Cardiac fibroblast (primary cell): ENCODE measurements at places on chromosomes 3 and 15.

DNA sequence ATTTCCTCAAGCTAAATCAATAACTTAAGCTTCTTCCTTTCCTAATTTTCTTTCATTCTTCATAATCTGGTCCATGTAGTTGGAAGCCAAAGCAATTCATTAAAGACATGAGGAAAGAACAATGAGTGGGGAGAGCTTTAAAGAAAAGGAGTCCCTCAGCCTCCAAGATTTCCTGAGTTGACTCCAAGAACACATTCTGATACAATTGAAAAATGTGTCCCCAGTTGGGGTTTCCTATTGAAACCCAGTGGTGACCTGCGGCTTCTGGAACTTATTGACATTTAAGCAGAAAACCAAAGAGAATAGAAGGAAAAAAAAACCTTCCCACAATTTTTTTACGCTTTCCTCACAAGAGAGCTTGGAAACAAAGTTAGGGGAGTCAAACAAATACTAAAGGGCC lies 37.0 kb downstream of the ATP8B4 start:
- no peak for DNase-seq

- no peak for DNase-seq
Measured at GRCh38 chr3:5499404-5499803, 311.9 kb downstream of the EDEM1 start.

GRCh38 chr3:50324351-50325112 lies 2.0 kb upstream of the HYAL2 start:
- peak; percentile 67 for DNase-seq

- DNase-seq = no peak
Measured at GRCh38 chr15:92808598-92809063, 91.5 kb upstream of the CHD2 start.

DNA sequence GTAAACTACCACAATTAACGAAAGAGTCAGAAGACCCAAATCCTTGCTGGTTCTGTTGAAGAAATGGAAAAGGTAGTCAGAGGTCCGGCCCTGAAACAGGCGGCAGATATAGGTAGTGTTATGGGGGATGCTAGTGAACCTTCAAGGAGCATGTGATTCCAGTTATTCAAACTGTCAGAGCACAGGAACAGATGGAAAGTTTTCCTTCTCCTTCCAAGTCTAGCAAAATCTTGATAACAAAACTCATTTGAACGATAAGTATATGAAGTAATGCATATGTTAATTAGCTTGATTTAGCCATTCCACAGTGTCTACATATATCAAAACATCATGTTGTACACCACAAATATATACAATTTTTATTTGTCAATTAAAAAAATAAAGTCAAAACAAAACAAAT lies 26.6 kb upstream of the GOLGA8J start:
- no peak for DNase-seq

- DNase-seq = peak; percentile 82
Measured at GRCh38 chr15:58528188-58528870, 96.5 kb downstream of the LIPC start.

DNA sequence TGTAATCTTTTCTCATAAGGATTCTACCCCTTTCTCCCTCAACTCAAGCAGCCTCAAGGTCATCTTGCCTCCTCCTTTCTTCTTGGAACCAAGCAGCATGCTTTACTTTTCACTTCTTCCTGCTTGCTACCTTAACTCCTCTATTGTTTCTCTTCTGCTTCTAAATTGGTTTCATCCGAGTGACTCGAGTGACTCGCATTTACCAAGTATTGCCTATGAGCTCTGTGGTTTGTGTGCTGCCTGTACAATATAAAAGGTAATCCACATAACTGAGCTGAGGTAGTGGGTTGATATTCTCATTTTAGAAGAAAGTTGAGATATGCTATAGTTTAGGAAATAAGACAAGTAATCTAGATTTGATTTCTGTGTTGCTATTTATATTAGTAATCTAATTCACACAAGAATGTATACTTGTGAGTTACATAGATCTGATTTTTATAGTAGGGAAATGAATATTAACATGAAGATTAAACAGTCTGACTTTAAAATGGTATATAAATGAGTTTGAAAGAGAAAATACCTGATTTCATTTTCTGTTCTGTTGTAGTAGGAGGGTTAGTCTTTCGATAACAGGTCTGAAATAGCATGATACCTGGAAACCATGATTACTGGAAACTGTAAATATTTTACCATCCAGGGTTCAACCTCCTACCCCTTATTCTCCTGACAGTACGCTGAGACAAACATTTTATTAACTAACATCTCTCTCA lies 5.5 kb downstream of the HHLA2 start:
- DNase-seq = no peak

DNA sequence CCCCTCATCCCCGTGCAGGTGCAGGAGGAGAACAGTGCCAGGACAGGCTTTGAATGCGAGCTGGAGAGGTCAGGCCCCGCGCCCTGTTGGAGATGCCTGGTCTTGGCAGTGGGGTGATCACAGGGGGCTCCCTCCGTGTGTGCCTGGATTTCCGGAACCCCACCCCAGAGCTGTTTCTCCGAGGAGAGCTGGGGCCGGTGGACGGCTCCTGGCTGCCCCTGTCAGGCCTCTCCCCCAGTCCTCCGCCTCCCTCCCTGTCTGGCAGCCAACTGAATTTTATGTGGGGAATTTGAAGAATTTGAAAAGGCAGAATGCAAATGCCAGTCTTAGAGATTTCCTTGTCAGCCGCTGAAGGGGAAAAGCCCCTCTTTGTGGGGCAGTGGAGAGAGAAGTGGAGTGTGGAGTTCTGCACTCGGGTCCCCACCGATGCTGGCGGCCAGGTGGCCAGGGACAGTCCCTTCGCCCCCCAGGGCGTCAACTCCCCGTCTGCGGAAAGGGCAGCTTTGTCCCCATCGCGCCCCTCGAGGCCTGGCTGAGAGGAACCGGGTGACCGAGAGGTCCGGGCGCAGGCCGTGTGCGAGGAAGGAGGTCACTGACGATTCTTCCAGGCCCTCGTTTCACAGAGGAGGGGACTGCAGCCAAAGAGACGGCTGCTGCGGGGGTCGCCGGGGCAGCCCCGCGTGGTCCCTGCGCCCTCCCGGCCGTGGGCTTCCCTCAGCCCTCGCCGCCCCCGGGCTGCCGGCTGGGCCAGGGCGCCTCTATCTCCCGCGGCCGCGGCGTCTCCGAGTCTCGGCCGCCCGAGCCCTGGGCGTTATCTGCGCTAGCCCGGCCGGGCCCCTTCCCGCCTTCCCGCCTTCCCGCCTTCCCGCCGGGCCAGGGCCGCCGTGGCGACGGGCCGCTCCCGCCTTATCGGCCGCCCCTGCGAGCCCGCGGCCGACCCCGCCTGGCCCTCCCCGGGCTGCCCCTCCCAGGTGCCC lies 56.0 kb upstream of the LCTL start:
- no peak for DNase-seq

DNA sequence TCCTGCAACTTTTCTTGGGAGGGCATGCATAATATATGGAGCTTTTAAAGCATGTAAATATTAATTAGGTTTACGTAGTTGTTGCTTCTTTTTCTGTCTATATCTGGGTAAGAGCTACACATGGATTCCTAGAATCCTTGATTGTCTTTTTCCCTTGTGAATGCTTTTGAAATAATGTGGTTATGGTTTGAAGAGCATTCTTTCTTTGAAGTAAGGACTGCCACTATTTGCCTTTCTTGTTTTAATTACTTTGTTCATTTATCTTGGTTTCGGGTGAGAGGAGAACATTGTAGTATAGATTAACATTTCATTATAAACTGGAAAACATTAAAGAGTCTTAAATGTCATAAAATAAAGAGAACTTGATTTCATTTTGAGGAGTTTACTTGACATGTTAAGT lies 674.0 kb downstream of the ZBBX start:
- DNase-seq = no peak
